GM12878 (cell line): ENCODE measurements at places on chromosomes 5 and 9. TPM values are rescaled to one million over a fixed set of nuclear protein-coding genes. Genes with fewer than 3 reads are reported as not detected.

The CENPH gene
- 38.1 and 41.5 TPM in 2 replicates for total RNA-seq

GRCh38 chr9:113989017-113989713, 88.9 kb downstream of the AMBP start:
- DNase-seq, result no peak

DNA sequence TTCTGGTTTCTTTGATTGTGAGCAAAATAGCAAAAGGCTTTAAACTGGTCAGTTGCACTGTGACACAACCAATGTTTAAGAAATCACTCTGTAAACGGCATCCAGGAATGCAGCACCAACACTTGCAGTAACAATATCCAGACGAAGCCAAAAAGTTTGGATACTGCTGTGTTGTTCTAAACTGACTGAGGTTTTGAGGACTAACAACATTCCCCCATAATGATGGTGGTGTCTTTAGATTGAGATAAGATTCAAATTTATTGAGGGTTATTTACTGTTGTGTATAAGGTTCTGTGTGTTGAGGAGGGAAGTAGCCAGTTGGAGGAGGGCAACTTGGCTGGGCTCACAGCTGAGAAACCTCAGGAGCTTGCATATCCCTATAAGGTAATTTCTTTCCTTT, 353.6 kb downstream of the BNC2 start:
- no peak for DNase-seq

- DNase-seq, result no peak
Measured at GRCh38 chr9:75185585-75186170, 97.4 kb downstream of the OSTF1 start.

GRCh38 chr5:133421394-133421793, 190.9 kb downstream of the FSTL4 start:
- DNase-seq, result no peak

- no peak for DNase-seq
Measured at GRCh38 chr5:179452356-179453230, 97.8 kb upstream of the RUFY1 start.

DNA sequence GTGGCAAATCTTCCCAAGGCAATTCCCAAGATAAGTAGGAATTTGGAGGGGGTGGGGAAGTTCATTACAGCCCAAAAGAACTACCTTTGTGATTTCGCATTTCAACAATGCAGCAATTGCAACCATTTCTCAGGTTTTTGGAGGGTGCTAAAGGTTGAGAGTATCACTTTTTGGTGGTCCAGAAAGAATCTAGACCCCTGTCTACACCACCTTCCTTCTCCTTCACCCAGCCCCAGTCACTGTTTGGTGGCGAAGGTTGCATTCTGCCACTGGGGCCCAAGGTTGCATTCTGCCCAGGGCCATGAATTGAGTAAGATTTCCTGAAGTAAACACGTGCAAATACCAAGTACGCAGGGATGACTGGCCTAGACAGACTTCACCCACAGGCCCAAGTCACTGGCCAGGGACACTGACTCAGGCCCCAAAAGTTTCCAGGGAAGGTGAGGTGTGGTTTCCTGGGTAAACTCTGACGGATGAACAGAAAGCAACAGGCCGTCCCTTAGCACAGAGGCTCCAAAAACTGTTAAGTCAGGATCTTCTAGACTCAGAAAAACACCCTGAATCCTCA, 5.7 kb downstream of the PDE6A start:
- DNase-seq, result no peak

GRCh38 chr5:94385767-94386166, 232.6 kb downstream of the KIAA0825 start:
- no peak for DNase-seq

- no peak for DNase-seq
Measured at GRCh38 chr9:86350006-86350760, 4.0 kb downstream of the TUT7 start.
